HuH-7 (cell line): ENCODE measurements at places on chromosomes 16 and 17.

DNA sequence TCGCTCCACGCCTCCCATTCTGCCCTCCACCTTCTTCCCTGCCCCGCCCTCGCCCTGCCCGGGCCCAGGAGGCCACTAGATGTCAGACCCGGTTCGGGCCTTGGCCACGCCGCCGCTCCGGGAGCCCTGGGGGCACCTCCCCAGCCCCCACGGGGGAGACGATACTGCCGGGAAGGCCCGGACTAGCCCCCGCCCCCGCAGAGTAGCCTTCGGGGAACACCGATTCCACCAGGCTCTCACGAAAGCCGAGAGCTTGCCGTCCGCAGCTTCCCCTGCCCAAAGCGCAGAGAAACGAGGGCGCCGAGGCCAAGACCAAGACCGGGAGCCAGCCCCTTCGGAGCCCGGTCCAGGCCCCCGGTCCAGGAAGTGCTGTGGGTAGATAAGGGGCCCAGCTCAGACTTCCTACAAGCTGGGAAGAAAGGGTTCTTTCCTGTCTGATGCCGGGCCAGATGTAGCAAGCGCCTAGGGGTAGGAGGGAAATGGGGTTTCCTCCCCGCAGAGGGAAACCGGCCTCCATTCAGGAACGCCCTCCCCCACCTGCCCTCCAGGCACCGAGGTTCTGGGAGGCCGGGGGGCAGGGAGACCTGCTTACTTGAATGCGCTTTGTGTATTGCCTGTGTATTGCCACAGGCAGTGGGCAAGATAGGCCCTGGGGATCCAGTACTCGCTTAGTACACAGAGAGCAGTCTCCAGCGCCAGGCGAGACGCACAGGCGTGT is 806 bp upstream of the CYB561 start:
- DNase-seq: no peak

DNA sequence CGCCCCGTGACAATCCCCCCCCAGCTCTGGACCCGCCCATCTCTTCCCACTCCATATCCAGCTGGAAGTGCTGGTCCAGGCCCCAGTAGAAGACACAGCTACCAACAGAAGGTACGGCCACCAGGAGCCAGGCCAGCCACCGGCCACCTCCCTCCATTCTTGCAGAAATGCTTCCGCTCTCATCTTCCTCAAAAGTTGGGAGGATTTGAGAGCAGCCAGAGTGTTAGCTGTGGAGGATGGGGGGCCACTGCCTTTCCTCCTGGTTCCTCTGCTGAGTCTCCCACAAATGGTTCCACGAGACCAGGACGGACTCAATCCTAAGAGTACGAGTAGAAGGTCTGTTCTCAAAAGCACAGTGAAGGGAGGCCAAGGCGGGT is 78.3 kb downstream of the GAS7 start:
- no peak for DNase-seq

DNA sequence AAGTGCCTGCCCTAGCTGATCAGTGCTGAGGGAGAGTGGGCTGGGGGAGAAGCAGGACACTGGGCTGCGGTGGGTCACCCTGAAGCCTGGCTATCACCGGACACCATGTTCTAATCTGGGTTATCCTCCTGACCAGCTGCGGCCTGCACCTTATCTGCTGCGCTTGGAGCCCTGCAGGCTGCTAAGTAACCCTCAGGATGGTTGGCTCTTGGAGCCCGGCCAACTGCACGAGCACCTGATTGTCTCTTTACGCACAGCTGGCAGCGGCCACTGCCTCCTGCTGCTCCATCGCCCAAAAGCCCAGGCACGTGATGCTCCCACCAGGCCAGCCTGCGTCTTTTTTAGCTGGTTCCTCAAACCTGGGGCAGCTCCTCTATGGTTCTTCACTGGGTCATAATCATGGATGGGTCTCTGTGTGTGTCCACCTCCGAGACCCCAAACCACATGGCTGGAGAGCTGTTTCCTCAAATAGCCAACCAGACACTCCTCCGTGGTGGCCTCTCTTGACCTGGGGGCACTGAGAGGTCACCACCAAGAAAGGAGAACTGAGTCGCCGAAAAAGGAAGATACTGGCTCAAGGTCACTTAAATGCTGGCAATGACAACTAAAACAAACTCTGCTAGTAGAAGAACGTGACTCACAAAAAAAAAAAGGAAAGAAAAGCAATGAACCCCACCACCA is 21.7 kb downstream of the SPHK1 start:
- no peak for DNase-seq

- DNase-seq: no peak
Measured at GRCh38 chr16:12268606-12269005, 292.1 kb downstream of the SNX29 start.

DNA sequence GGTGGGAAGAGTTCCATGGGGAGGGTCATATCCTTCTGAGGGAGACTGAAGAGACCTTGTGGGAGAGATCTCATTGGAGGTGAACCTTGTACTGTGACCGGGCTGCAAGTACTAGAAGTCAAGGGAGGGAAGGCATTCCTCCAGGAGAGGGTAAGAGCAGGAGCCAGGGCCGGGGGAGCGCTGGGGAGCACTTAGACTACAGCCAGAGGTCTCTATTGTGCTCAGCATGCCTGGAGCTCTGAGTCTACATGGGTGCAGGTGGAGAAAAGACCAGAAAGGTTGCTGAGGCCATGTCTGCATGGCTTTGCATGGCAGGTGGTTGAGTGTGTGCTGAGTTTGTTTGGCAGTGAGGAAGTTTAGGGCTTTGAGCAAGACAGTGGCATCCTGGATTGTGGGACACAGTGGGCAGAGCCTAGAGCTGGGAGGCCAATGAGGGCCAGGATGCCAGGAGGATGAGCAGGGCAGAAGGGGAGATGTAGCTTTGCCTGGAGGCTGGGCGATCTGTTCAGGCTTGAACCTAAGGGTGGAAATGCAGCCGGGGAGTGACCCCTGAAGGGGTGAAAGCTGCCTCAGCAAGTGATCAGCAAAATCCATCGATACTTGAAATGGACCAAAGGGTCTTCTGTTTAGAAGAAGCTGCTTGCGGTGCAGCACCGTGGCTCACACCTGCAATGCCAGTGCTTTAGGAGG is 317.4 kb upstream of the TNRC6C start:
- DNase-seq: no peak

- DNase-seq: no peak
Measured at GRCh38 chr16:6864671-6865070, 468.0 kb upstream of the RBFOX1 start.

- DNase-seq: no peak
Measured at GRCh38 chr17:21199311-21199710, 14.7 kb downstream of the TMEM11 start.
